SK-N-SH (cell line): ENCODE measurements at places on chromosomes 5 and 9. TPM values are rescaled to one million over a fixed set of nuclear protein-coding genes. Genes with fewer than 3 reads are reported as not detected.

- no peak for DNase-seq
Observed at GRCh38 chr9:113648586-113648985, 185.1 kb downstream of the RGS3 start.

- DNase-seq: no peak
Observed at GRCh38 chr9:120910643-120911042, 16.0 kb downstream of the TRAF1 start.

GRCh38 chr5:91272858-91273257, 110.3 kb downstream of the ARRDC3 start:
- DNase-seq: no peak

GRCh38 chr5:115297031-115297430, 577 bp upstream of the CCDC112 start:
- DNase-seq: no peak

Gene KCNN2
- polyA plus RNA-seq: not detected in 2 replicates

Gene GFI1B
- 0.03 TPM in 1 of 2 replicates, not detected in the other for polyA plus RNA-seq
